Uterine smooth muscle cell (primary cell): ENCODE measurements at places on chromosomes 2 and 18. TPM values are rescaled to one million over a fixed set of nuclear protein-coding genes. Genes with fewer than 3 reads are reported as not detected.

RAB27B gene
- total RNA-seq = 18.3 and 22.2 TPM in 2 replicates

RNU2-63P gene
- 23.4 TPM in 1 of 2 replicates, not detected in the other for total RNA-seq

CDKL4 gene
- 0.75 and 0.77 TPM in 2 replicates for total RNA-seq

SERPINB12 gene
- not detected in 2 replicates for total RNA-seq

KANSL1L gene
- total RNA-seq = 15.5 and 23.4 TPM in 2 replicates

C2orf72 gene
- 0.12 and 0.22 TPM in 2 replicates for total RNA-seq

RASGRP3 gene
- 0.62 and 2.9 TPM in 2 replicates for total RNA-seq

DPP4 gene
- total RNA-seq = 40.4 and 89.7 TPM in 2 replicates

PRKCE gene
- 9.1 and 11.5 TPM in 2 replicates for total RNA-seq

GRHL1 gene
- under 0.01 and 0.37 TPM in 2 replicates for total RNA-seq

ABCB11 gene
- not detected in 2 replicates for total RNA-seq

SCYGR4 gene
- not detected in 2 replicates for total RNA-seq

MRO gene
- total RNA-seq = 0.12 TPM in 1 of 2 replicates, not detected in the other

HRH4 gene
- under 0.01 and 0.12 TPM in 2 replicates for total RNA-seq

PID1 gene
- 5.3 and 5.7 TPM in 2 replicates for total RNA-seq

NFATC1 gene
- 1.7 and 2.1 TPM in 2 replicates for total RNA-seq

TMEM247 gene
- not detected in 2 replicates for total RNA-seq

PGAP1 gene
- total RNA-seq = 8.5 and 11.6 TPM in 2 replicates

HOXD13 gene
- total RNA-seq = 7.5 and 7.7 TPM in 2 replicates

DAPL1 gene
- total RNA-seq = not detected in 2 replicates

DPP10 gene
- total RNA-seq = not detected in 2 replicates

PLB1 gene
- 1.9 and 3.1 TPM in 2 replicates for total RNA-seq

NEUROD1 gene
- not detected in 2 replicates for total RNA-seq

GBX2 gene
- total RNA-seq = not detected in 2 replicates

B4GALT6 gene
- total RNA-seq = 6.2 and 6.6 TPM in 2 replicates

CRACDL gene
- under 0.01 TPM in 1 of 2 replicates, not detected in the other for total RNA-seq

C2orf66 gene
- total RNA-seq = under 0.01 and 0.12 TPM in 2 replicates

CCDC85A gene
- total RNA-seq = 2.4 and 4.6 TPM in 2 replicates

NAT8 gene
- total RNA-seq = not detected in 2 replicates

LPIN1 gene
- 115 and 126 TPM in 2 replicates for total RNA-seq

NPHP1 gene
- total RNA-seq = 5.4 and 5.6 TPM in 2 replicates

WDR33 gene
- 24.9 and 34.0 TPM in 2 replicates for total RNA-seq

MDH1 gene
- total RNA-seq = 251 and 262 TPM in 2 replicates
